Right lobe of liver (tissue), 6 donors: ENCODE measurements at places on chromosomes 5 and 9. TPM values are rescaled to one million over a fixed set of nuclear protein-coding genes. Genes with fewer than 3 reads are reported as not detected.
A peak's percentile ranks its signal among the peaks of the same experiment; 100 is the strongest.

GRCh38 chr9:77161966-77162365, 15.4 kb upstream of the VPS13A start:
- H3K27me3 ChIP-seq: no peaks in the 10 kb centered on the region
- no peaks in the 10 kb centered on the region for H3K4me1 ChIP-seq
- H3K27ac ChIP-seq: no peak overlapping the region
- no peak for DNase-seq
- no peak overlapping the region for H3K4me3 ChIP-seq

- peak overlapping the region; percentile 43 for H3K4me3 ChIP-seq
- no peaks in the 10 kb centered on the region for H3K27me3 ChIP-seq
- H3K36me3 ChIP-seq: no peaks in the 10 kb centered on the region
- H3K4me1 ChIP-seq: no peaks in the 10 kb centered on the region
- no peak overlapping the region for H3K27ac ChIP-seq
- peak; percentile 48 for DNase-seq
Measured at GRCh38 chr9:96219026-96219899, 82.7 kb downstream of the HSD17B3 start.

CTSV gene
- total RNA-seq: not detected

- no peaks in the 10 kb centered on the region for H3K36me3 ChIP-seq
- no peaks in the 10 kb centered on the region for H3K27me3 ChIP-seq
- H3K4me3 ChIP-seq: peak overlapping the region; percentile 16
- DNase-seq: peak; percentile 69
Measured at GRCh38 chr9:133125941-133126696, 5.1 kb upstream of the RALGDS start.

CARTPT gene
- not detected for total RNA-seq

TYRP1 gene
- not detected for total RNA-seq

TAF11L5 gene
- total RNA-seq: not detected

TMC1 gene
- not detected for total RNA-seq

ANKRA2 gene
- 8.1 TPM for total RNA-seq

GRCh38 chr5:137236252-137236651, 262.9 kb downstream of the SPOCK1 start:
- DNase-seq: no peak
- no peak overlapping the region for H3K27ac ChIP-seq
- no peak overlapping the region for H3K4me3 ChIP-seq
- no peaks in the 10 kb centered on the region for H3K36me3 ChIP-seq
- H3K27me3 ChIP-seq: no peaks in the 10 kb centered on the region

DNA sequence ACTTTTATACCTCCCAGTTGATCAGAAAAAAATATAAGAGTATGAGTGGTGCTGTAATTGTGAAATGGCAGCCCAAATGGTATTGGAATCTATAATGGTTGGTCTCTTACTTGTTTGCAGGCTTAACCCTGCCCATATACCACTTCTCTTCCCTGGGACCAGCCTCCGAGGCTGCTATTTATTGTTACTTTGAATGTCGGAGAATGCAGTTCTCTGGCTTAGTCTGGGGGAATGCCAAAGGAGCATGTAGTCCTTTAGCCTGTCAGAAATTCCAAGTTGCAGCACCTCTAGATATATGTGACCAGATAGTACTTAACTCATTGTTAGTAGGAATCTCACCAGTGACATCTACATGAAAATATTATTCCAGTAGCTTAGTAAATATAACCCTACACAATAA, 47.5 kb downstream of the SLC44A1 start:
- H3K4me3 ChIP-seq: no peak overlapping the region
- H3K27ac ChIP-seq: peak overlapping the region; percentile 58
- DNase-seq: no peak
- peaks cover 14% of the 10 kb centered on the region for H3K4me1 ChIP-seq
- H3K27me3 ChIP-seq: no peaks in the 10 kb centered on the region

DNA sequence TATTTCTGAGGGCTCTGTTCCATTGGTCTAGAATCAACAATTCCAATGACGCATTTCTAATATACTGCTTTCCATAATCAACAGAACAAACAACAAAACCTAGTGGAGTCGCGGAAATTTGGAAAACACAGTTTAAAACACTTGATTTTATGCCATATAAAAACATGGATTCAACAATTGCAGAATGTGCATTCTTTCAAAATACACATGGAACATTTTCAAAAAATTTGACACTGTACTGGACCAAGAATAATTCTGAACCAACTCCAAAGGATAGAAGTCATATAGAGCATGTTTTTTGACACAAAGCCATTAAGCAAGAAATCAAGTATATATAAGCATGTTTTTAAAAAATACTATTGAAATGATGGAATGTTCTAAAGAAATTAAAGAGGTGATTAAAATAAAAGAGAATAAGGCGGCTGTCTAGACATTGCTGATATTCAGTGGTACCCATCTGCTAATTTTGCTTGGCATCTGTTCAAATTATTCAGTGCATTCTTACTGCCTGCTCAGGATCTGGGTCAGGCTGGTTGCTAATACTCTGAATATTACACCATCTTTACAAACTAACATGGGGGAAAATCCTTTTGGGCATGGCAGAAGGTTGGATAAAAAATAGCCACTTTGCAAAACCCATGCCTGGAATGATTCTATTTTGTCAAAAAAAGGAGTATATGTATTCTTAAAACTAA, 221.3 kb downstream of the NPR3 start:
- peaks cover 4% of the 10 kb centered on the region for H3K4me1 ChIP-seq
- H3K27ac ChIP-seq: no peak overlapping the region
- no peak for DNase-seq
- H3K27me3 ChIP-seq: no peaks in the 10 kb centered on the region
- H3K4me3 ChIP-seq: no peak overlapping the region

- no peaks in the 10 kb centered on the region for H3K4me1 ChIP-seq
- no peak for DNase-seq
- H3K4me3 ChIP-seq: no peak overlapping the region
- no peaks in the 10 kb centered on the region for H3K27me3 ChIP-seq
- H3K36me3 ChIP-seq: no peaks in the 10 kb centered on the region
- H3K27ac ChIP-seq: no peak overlapping the region
Measured at GRCh38 chr9:8188723-8189407, 389.3 kb upstream of the DMAC1 start.

PRDM9 gene
- total RNA-seq: not detected

- no peaks in the 10 kb centered on the region for H3K36me3 ChIP-seq
- H3K27ac ChIP-seq: no peak overlapping the region
- peak; percentile 41 for DNase-seq
- H3K4me1 ChIP-seq: peaks cover 15% of the 10 kb centered on the region
- no peaks in the 10 kb centered on the region for H3K27me3 ChIP-seq
- H3K4me3 ChIP-seq: no peak overlapping the region
Measured at GRCh38 chr9:124214596-124215367, 43.0 kb upstream of the NEK6 start.

GGTA1 gene
- 1.2 TPM for total RNA-seq

GRCh38 chr5:81665795-81666194, 85.1 kb downstream of the SSBP2 start:
- no peak for DNase-seq
- no peak overlapping the region for H3K4me3 ChIP-seq
- no peaks in the 10 kb centered on the region for H3K27me3 ChIP-seq

ISL1 gene
- total RNA-seq: not detected

ANKRD33B gene
- 0.26 TPM for total RNA-seq

C9orf43 gene
- 0.76 TPM for total RNA-seq

DNA sequence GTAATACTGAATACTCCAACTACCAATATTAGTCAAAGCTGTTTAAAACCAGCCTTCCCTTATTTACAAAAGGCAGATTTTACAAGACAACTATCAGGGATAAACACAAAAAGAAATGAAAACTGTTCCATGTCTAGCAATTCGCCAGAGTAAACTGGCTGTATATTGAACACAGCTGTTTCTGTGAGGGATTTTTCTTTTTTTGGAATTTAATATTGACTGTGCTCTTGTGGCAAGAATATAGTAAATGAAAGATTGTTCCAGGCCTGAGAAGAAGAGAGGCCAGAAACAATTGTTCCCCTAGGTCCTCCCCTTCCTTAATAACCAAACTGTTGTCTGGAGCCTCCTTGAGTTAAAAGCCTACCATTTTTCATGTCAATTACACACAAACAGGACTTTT, 188.6 kb downstream of the PDE4D start:
- no peak for DNase-seq
- no peaks in the 10 kb centered on the region for H3K36me3 ChIP-seq
- no peak overlapping the region for H3K4me3 ChIP-seq
- H3K27ac ChIP-seq: no peak overlapping the region
- H3K27me3 ChIP-seq: no peaks in the 10 kb centered on the region

- H3K36me3 ChIP-seq: peaks cover 23% of the 10 kb centered on the region
- DNase-seq: no peak
- no peaks in the 10 kb centered on the region for H3K4me1 ChIP-seq
- H3K27me3 ChIP-seq: no peaks in the 10 kb centered on the region
Measured at GRCh38 chr5:57244331-57244730, 70.5 kb downstream of the GPBP1 start.

GRCh38 chr9:91017245-91017644, 215.6 kb downstream of the SYK start:
- no peaks in the 10 kb centered on the region for H3K4me1 ChIP-seq
- no peaks in the 10 kb centered on the region for H3K27me3 ChIP-seq
- no peak for DNase-seq
- H3K27ac ChIP-seq: no peak overlapping the region
- no peaks in the 10 kb centered on the region for H3K36me3 ChIP-seq

- H3K27me3 ChIP-seq: no peaks in the 10 kb centered on the region
- DNase-seq: peak; percentile 37
- no peak overlapping the region for H3K27ac ChIP-seq
- no peaks in the 10 kb centered on the region for H3K4me1 ChIP-seq
- no peaks in the 10 kb centered on the region for H3K36me3 ChIP-seq
Measured at GRCh38 chr9:134486143-134486591, 155.4 kb upstream of the COL5A1 start.

FBLL1 gene
- 0.49 TPM for total RNA-seq

DNA sequence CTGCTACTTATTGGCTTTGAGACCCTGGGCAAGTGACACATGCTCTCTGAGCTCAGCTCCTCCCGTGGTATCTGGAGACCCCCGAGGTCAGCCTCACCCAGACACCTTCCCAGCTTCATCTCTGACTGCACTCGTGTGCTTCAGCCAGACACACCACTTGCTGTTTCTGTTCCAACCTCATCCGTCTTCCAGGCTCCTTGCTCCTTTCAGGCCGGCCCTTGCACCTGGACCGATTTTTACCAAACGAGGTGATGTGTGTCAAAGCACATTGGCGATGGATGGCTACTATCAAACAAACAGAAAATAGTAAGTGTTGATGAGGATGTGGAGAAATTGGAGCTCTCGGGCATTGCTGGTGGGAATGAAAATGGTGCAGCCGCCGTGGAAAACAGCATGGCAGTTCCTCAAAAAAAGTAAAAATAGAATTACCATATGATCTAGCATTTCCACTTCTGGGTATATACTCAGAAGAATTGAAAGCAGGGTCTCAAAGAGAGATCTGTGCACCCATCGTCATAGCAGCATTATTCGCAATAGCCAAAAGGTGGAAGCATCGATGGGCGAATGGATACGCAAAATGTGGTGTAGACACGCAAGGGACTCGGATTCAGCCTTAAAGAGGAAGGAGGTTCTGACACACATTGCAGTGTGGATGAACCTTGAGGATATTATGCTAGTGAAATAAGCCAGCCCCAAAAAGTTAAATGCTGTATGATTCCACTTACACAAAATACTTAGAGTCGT, 96.1 kb upstream of the IER5L start:
- H3K27ac ChIP-seq: no peak overlapping the region
- DNase-seq: peak; percentile 15
- no peaks in the 10 kb centered on the region for H3K27me3 ChIP-seq
- H3K4me3 ChIP-seq: no peak overlapping the region
- H3K36me3 ChIP-seq: no peaks in the 10 kb centered on the region
- no peaks in the 10 kb centered on the region for H3K4me1 ChIP-seq

DNA sequence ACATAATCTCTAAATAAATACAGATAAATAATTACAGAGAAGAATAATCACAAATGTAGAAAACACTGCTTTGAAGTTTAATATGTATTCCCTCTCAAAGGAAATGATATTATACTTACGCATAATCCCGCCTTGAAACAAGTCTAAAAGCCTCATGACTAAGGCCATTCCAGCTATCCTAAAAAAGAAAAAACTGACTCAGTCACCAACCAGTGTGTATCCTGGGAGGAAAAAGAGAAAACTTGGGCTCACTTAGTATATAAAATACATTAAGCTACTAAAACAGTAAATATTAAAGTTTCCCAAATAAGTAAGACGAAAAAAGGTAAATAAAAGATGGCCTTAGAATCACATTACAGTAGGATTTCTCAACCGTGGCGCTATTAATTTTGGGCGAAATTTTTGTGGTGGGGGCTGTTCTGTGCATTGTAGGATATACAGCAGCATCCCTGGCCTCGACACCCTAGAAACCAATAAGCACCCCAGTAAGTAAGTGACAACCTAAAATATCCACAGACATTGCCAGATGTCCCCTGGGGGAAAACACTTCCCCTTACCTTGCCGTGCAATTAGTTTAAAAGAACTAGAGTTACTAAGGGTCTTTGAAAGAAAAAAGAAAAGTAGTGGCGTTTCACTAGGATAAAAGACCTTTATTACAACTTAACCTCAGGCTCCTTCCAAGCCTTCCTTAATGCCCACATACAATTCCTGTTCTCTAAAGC, 1.1 kb downstream of the HSPA9 start:
- no peaks in the 10 kb centered on the region for H3K27me3 ChIP-seq
- H3K36me3 ChIP-seq: peaks cover 10% of the 10 kb centered on the region
- DNase-seq: no peak

WDR70 gene
- 10.4 TPM for total RNA-seq

- H3K27ac ChIP-seq: no peak overlapping the region
- H3K27me3 ChIP-seq: no peaks in the 10 kb centered on the region
- no peak overlapping the region for H3K4me3 ChIP-seq
- peak; percentile 27 for DNase-seq
Measured at GRCh38 chr9:135038331-135038730, 49.1 kb upstream of the OLFM1 start.

- H3K36me3 ChIP-seq: no peaks in the 10 kb centered on the region
- no peaks in the 10 kb centered on the region for H3K27me3 ChIP-seq
- peaks cover 11% of the 10 kb centered on the region for H3K4me1 ChIP-seq
- H3K4me3 ChIP-seq: no peak overlapping the region
- no peak for DNase-seq
- H3K27ac ChIP-seq: no peak overlapping the region
Measured at GRCh38 chr9:16651446-16651964, 219.0 kb downstream of the BNC2 start.

DNA sequence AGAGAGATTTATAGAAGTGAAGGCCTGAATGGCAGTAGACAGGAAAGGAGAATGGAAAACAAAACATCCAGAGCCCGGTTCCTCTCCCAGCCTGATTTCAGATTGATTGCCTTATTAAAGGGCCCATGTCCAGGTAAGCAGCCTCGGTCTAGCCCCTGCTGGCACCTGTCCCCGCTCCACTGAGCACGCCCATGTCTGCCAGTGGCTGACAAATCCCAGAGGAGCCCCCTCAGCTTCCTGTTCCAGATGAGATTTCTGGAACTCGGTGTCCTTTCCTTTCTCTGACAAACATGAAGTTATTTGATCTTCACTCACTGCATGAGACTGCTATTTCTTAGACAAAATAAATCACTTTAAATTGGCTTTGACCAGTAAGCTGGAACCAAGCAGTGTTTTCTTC, 187.0 kb upstream of the ADCY2 start:
- no peak overlapping the region for H3K27ac ChIP-seq
- H3K4me3 ChIP-seq: no peak overlapping the region
- H3K4me1 ChIP-seq: no peaks in the 10 kb centered on the region
- no peaks in the 10 kb centered on the region for H3K36me3 ChIP-seq
- no peak for DNase-seq
- no peaks in the 10 kb centered on the region for H3K27me3 ChIP-seq

SHB gene
- total RNA-seq: 24.9 TPM

PCDHA1 gene
- not detected for total RNA-seq
